ENCODE measurements at places on chromosomes 7 and 10.
A peak's percentile ranks its signal among the peaks of the same experiment; 100 is the strongest.

DNA sequence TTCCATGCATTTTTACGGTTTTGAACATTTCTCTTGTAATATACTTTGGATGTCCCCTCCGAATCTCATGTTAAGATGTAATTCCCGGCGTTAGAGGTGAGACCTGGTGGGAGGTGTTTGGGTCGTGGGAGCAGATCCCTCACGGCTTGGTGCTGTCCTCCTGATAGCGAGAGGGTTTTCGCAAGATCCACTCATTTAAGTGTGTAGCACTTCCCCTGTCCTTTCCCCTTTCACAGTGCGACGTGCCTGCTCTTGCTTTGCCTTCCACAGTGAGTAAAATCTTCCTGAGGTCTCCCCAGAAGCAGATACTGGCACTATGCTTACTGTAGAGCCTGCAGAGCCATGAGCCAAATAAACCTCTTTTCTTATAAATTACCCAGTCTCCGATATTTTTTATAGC, 6.6 kb downstream of the GPR141 start:
- no peak for DNase-seq

GRCh38 chr7:136392856-136393255, 415.7 kb upstream of the MTPN start:
- DNase-seq, result no peak

DNA sequence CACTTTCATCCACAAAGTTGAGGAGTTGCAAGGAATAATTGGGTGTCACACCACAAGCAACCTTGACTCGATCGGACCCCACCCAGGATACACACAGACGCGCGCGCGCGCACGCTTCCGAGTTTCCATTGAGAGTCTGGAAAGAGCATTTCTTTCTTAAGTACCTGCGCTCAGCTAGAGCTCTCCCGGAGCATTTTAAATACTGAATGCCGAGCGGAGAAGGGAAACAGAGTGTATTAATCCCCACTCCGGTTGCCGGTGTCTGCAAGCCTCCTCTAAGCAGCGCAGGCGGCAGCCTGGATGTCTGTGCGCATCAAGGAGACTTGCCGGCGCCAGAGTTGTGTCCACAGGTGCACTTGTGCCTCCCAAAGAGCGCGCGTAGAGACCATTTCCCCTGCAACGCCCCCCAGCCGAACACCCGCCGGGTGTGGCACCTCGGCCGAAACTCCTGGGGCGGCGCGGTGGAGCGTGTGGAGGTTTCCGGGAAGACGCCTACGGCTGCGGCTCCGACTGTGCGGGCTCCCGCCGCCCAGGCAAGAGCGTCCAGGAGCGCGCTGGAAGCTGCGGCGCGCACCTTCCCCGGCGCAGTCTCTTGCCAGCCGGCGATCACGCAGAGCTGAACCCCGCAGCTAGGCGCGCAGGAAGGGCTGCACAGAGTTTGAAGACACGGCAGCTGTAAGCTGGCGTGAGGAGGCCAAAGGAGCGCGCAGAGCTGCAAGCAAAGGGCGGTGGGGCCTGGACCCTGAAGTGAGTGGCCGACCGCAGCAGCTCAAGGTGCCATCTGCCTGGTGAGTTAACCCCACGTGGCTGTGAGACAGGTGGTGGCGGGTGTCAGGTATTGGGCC, 1.1 kb upstream of the FEZF1 start:
- DNase-seq, result no peak

GRCh38 chr7:76233538-76234281, 32.0 kb downstream of the SRRM3 start:
- no peak for DNase-seq

DNA sequence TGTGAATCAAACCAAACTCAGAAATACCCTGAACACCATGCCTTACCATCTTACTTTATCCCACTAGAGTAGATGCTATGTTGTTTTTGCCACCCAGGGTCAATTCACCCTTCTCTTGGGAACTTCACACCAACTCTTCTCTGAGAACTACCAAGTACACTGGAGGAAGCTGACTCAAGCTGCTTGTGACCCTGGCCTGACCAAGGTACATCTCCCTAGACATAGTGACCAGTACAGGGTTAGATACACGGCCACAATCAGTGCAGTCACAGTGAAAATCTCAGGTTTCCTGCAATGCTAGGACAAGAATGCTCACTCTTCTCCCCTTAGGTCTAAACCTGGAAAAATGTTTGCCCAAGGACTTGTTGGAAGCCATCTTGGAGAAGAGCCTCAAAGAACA, 31.8 kb downstream of the EZH2 start:
- no peak for DNase-seq

- DNase-seq, result no peak
Observed at GRCh38 chr10:63042256-63042655, 90.9 kb upstream of the NRBF2 start.

DNA sequence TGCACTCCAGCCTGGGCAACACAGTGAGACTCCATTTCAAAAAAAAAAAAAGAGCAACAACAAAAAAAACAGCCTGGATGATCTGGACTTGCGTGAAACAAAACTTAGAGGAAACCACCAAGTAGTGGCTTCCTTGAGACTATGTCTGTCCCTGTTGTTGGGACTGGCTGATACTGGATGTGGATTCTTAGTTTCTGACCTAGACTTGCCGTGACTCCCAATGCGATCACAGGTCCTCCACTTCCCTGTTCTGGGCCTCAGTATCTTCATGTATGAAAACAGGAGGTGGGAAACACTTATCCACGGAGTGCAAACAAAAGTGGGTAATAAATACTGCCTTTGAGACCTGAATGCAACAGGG, 125.7 kb downstream of the PRPF18 start:
- no peak for DNase-seq

- DNase-seq, result no peak
Observed at GRCh38 chr7:145698526-145699262, 417.9 kb upstream of the CNTNAP2 start.

DNA sequence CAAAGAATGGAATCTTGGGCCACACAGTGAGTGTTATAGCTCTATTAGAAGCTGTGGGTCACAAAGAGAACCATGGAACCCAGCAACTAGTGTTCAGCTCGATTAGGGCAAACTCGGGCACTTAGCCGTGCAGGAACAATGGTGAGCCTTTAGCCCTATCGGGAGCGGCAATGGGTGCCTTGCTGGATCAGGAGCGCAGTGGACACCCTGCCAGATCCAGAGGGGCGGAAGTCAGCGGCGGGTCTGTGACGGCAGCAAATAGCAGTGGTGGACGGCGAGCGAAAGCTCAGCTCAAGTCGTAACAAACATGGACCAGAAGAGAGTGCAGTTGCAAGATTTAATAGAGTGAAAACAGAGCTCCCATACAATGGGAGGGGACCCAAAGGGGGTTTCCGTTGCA, 43.9 kb upstream of the NRG3 start:
- DNase-seq, result no peak

- no peak for DNase-seq
Observed at GRCh38 chr10:120838941-120839340, 12.2 kb upstream of the WDR11 start.

- DNase-seq, result peak; percentile 73
Observed at GRCh38 chr7:5143106-5143505, 46.9 kb upstream of the WIPI2 start.

DNA sequence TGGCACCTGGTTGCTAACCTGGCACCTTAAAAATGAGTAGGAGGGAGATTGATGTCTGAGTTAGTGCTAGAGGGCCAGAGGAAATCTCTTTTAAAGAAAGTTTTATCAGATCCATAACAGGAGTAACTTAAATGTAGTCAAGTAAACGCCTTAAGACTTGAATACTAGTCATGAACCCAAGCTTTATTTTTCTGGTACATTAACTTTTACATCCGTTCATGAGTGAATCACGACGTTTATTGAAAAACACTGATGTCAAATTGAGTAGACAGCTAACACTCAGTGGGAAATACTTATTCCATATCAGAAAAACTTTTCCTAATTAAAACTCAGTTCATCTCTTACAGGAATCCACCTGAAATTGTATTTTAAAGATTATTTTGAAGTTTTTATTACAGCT, 6.9 kb upstream of the LAMB1 start:
- no peak for DNase-seq

- DNase-seq, result no peak
Observed at GRCh38 chr10:4399556-4399955, 426.5 kb upstream of the AKR1E2 start.

DNA sequence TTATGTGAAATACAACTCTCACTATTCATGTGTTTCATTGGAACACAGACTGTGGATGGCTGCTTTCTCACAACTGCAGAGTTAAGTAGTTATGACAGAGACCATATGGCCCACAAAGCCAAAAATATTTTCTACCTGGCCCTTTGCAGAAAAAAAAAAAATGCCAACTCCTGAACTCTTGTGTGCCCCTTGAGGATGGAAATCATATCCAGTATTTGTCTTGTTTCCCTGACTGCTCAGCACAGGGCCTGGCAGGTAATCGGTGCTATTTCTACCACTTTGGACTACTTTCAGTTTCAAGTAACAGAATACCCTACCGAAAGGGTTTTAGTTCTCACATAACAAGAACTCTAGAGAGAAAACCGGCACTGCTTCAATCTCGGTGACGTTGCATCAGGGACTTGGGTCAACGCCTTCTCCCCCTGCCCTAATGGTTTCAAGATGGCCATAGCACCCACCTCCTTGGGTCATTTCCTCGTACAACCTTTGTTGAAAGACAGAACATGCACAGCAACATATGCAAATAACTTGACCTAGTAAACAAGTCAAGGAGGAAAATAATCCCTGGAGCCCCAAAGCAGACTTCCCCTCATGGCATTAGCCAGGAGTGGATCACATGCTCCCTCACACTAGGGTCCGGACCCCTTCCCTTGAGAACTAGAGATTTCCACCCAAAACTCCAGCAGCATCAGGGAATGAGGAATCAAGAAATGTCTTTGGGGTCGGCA, 11.8 kb upstream of the GPNMB start:
- DNase-seq, result no peak

- no peak for DNase-seq
Observed at GRCh38 chr10:10886861-10887531, 130.7 kb upstream of the CELF2 start.

GRCh38 chr10:96673318-96674099, 46.8 kb downstream of the PIK3AP1 start:
- DNase-seq, result no peak

DNA sequence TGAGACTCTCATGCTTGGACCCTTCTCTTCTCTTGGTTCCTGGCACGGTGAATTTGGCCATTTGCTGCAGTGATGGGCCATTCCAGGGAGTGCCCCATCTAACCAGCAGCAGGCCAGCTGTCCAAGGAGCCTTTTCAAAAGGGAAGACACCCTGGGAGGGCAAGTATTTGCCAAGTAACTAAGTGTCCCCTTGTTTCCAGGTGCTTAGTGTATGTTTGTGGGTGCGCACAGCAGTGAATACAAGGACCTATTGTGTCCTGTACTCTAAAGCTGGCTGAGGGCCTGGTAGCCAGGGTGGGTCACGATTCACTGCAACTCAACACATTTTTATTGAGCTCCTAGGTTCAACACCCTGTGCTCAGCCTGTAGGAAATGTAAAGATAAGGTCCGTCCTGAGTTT, 348.8 kb downstream of the RNLS start:
- DNase-seq, result no peak

DNA sequence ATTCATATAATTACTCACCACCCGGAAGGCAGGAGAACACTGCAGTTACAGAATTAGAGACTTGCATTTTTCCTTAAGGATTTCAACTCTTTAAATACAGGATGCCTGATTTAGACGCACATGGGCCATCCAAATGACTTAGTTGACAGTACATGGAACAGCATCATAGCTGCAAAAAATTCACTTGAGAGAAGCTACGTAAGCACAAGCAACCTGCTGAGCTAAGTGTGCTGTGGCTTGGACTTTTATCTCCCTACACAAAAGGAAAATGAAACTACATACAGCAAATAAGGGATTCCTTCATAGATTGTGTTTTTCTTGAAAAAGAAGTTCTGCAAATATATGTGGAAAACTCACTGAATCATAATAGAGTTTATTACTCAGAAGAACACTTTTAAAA, 152.6 kb downstream of the POU6F2 start:
- no peak for DNase-seq

DNA sequence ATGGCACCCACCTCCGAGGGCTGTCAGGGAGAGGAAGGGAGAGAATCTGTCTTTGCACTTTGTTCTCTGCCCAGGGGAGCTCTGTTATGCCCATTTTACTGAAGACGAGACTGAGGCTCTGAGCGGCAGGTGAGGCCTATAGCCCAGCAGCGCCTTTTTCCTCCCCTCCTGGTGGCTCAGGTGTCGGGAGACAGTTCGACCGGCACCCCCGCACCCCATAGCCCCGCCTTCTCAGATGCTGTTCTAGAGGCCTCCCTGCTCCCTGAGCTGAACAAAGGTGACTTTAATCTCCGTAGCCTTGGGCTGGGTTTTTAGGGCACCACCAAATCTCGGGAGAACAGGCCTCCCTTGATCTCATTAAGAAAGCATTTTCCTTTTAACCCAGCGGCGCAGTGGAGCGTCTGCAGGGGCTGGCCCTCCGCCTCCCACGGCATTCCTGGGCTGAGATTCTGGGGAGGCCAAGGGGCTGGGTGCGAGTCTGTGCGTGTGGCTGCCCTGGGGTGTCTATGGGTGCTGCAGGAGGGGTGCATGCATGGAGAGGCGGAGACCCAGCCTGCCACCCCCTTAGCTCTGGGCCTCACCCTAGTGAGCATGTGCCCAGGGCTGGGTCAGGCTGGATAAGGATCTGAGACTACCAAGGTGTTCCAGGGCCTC, 3.3 kb downstream of the LFNG start:
- peak; percentile 76 for DNase-seq

DNA sequence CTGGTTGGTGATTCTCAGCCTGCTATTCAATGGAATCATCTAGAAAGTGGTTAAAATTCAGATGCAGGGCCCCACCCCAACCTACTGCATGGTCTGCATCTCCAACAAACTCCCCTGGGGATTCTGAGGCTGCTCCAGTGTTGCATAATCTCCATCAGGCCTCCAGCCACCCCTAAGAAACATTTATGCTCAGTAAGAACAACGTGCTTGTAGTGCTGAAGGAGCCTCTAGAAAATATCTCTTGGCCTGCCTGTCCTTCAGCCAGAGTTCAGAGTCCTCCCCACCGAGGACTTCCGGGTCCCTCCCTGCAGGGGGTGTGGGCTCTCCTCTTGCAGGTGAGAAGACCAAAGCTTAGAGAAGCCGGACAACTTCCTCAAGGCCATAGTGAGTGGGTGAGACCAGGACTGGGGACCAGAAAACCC, 159.8 kb downstream of the SH3PXD2A start:
- no peak for DNase-seq

- DNase-seq, result no peak
Observed at GRCh38 chr7:53789741-53790140, 752.4 kb upstream of the VSTM2A start.

- no peak for DNase-seq
Observed at GRCh38 chr10:20858292-20859124, 38.6 kb downstream of the NEBL start.

GRCh38 chr10:34444223-34445183, 370.6 kb downstream of the PARD3 start:
- no peak for DNase-seq

Data from activated effector memory CD4-positive, alpha-beta T cell treated with anti-CD3 and anti-CD28 coated beads, Interleukin-2, amount 50 U/mL, for 16 hours (primary cell).